ENCODE measurements at places on chromosomes 5 and 9.

GRCh38 chr9:93092251-93092991 lies 3.6 kb upstream of the CARD19 start:
- no peak for DNase-seq

DNA sequence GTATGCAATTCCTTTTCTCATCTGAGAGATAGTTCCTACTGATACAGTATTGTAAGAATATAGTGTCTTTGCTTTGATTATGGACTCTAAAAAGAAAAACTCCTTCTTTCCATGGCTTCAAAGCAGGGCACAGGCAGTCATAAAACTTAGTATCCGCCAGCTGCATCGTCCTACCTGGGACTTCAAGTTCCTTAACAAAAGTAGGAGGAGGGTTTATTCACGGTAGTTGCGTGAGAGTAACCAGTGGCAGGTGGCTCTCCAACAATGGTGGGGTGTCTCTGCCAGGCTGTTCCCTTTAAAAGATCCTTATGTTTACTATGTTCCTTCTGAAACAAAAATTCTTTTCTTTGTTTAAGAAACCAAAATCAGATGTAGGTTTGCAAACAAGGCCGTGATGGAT lies 173.5 kb upstream of the DMAC1 start:
- DNase-seq: no peak

DNA sequence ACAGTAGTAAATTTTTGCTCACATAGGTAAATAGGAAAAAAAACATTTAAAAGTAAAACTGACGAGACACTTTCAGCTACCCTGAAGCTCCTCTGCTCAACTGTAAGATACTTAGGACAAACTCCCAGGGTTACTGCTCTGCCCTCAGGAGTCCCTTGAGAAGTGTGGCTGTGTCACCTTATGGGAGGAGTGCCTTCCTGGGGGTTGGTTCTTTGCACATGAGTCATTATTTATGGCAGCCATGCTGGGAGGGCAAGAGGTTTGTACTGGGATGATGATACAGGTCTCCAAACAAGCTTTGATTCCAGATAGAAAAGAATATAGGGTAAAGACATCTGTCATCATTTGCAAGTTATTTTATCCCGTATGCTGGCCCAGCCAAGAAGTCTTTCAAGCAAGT lies 45.9 kb downstream of the TTC1 start:
- no peak for DNase-seq

GRCh38 chr5:79269733-79270166 lies 33.8 kb downstream of the JMY start:
- DNase-seq: no peak

All from stimulated activated CD8-positive, alpha-beta memory T cell treated with anti-CD3 and anti-CD28 coated beads, Interleukin-2, amount 100 ng/mL, for 1 hour (primary cell).